ENCODE measurements at places on chromosomes 7 and 10.

GRCh38 chr10:70592746-70593512 lies 9.6 kb downstream of the PRF1 start:
- peak; percentile 38 for DNase-seq

DNA sequence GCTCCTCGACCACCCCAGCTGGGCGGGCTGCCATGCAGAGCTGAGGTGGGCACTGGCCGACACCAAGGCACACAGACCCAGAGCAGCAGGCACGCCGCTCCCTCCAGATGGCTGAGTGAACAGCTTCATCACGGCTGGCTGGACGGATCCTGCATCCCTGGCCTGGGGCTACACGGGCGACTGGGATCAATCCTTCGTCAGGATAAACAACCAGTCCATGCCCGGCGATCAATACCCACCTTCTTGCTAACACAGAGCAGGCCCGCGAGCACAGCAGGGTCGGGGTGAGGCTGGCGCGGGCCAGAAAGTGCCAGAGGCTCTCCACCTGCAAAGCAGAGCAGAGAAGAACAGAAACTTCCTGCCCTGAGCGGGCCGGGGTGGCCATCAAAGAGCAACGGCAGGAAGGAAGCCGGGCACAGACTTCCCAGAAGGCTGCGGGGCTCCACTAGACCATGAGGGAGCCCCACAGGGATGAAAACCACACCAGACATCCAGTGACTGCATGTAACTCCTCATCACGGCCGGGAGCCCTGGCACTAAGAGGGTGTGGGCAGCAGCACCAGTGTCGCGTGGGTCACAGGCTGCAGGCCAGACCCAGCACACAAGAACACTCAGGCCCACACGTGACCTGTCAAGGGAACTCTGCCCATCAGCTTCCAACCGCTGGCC lies 166.4 kb downstream of the MAD1L1 start:
- DNase-seq = no peak

- no peak for DNase-seq
Measured at GRCh38 chr7:91135300-91135699, 128.9 kb upstream of the FZD1 start.

DNA sequence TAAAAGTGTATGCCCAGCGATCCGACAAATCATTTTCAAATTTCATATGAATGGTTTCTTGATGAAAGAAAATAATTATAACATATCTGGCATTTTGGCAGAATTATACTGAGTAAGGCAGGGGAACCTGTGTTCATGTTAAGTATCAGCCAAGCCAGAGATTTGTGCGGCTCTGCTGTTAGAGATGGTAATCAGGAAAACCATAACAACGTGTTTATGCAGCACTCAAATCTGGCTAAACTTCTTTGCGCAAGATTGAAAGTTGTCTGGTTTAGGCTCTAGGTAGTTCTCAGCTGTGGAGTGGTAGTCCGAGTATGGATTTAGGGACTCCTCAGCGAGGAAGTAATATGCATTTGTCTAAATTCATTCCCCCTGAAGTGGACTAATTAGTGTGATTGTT lies 8.9 kb upstream of the CTBP2 start:
- DNase-seq = no peak

GRCh38 chr7:88217675-88218428 lies 2.0 kb downstream of the SRI start:
- DNase-seq = no peak

DNA sequence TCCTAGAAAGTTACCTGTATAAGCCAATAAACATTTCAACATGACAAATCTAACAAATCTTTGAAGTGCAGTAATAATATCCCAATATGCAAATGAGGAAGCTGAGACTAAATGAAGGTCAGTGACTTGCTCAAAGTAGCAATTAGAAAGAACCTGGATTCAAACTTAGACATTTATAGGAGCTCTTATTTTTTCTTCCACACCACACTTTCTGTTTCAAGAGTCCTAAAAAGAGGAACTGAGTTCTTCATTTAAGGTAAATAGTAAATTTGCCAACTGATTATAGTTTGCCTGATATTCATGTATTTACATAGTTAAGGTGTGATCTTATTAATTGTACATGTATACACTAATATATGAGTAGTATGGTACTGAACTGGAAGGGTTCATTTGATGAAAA lies 44.0 kb downstream of the KLHDC10 start:
- no peak for DNase-seq

DNA sequence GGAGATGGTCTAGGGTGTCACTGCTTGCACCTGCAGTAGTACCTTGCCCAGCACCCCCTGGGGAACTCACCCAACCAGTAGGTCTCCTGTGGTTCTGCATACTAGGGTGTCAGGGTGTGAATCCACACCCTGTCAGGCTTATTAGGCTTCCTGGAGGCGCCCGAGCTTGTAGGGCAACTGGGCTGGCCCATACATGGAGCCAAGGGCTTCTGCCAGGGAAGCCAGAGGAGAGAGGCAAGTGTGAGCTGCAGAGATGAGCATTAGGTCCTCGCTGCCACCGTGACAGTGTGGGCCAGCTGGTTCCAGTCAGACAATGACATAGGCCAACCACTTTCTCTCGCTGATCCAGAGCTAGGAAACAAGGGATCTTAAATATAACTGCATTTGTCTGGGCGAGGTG lies 11.2 kb downstream of the MXI1 start:
- DNase-seq = peak; percentile 77

All from suppressor macrophage (primary cell).